Activated naive CD4-positive, alpha-beta T cell treated with anti-CD3 and anti-CD28 coated beads, Interleukin-2, amount 10 ng/mL, durations not matched to agents 7 days and 5 days (primary cell): ENCODE measurements at places on chromosomes 7 and 10.

GRCh38 chr10:81963606-81964005 is 88.6 kb downstream of the NRG3 start:
- DNase-seq = no peak

- no peak for DNase-seq
Measured at GRCh38 chr7:55977831-55978230, 13.4 kb downstream of the NIPSNAP2 start.

- DNase-seq = no peak
Measured at GRCh38 chr7:18429547-18429946, 66.0 kb upstream of the HDAC9 start.

- no peak for DNase-seq
Measured at GRCh38 chr10:44424957-44425356, 40.1 kb upstream of the CXCL12 start.

DNA sequence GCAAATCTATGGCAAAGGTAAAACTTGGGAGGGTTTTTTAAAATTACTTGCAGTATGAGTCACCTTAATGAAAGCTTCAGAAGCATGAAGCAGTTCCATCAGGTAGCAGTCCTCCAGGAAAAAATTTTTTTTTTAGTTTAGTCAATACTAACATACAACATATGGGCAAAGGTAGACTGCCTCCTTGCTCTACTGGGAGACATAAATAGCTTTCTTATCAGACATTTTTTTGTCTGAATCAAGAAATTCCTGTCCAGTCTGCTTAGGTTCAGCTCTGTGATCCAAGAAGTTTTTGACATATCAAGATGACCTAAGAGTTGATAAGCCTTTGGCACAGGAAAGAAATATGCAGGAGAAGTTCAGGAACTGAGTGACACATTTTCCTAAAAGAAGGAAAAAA is 171.5 kb upstream of the TCF7L2 start:
- no peak for DNase-seq

- no peak for DNase-seq
Measured at GRCh38 chr10:107033799-107034422, 130.6 kb downstream of the SORCS1 start.

GRCh38 chr10:94725871-94726270 is 36.6 kb upstream of the CYP2C19 start:
- DNase-seq = no peak

GRCh38 chr10:44907556-44907955 is 3.6 kb upstream of the TMEM72 start:
- DNase-seq = no peak
